Suprapubic skin (tissue), 4 donors: ENCODE measurements at places on chromosomes 12 and 14. TPM values are rescaled to one million over a fixed set of nuclear protein-coding genes. Genes with fewer than 3 reads are reported as not detected.
A peak's percentile ranks its signal among the peaks of the same experiment; 100 is the strongest.

GRCh38 chr12:102061096-102061559, 663 bp downstream of the WASHC3 start:
- no peak for DNase-seq

GRCh38 chr12:108642269-108642870, 8.7 kb upstream of the SELPLG start:
- peak; percentile 35 for DNase-seq

DNA sequence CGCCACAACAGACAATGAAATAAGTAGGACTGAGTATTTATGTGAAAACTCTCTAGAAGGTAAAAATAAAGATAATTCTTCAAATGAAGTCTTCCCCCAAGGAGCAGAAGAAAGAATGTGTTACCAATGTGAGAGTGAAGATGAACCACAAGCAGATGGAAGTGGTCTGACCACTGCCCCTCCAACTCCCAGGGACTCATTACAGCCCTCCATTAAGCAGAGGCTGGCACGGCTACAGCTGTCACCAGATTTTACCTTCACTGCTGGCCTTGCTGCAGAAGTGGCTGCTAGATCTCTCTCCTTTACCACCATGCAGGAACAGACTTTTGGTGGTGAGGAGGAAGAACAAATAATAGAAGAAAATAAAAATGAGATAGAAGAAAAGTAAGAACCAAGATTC, 82.7 kb downstream of the VEZT start:
- no peak for DNase-seq

GRCh38 chr12:131057722-131058515, 104.2 kb downstream of the ADGRD1 start:
- DNase-seq = peak; percentile 58

Gene HEBP1
- total RNA-seq = 37.4 TPM

Gene TSPAN31
- total RNA-seq = 32.3 TPM

DNA sequence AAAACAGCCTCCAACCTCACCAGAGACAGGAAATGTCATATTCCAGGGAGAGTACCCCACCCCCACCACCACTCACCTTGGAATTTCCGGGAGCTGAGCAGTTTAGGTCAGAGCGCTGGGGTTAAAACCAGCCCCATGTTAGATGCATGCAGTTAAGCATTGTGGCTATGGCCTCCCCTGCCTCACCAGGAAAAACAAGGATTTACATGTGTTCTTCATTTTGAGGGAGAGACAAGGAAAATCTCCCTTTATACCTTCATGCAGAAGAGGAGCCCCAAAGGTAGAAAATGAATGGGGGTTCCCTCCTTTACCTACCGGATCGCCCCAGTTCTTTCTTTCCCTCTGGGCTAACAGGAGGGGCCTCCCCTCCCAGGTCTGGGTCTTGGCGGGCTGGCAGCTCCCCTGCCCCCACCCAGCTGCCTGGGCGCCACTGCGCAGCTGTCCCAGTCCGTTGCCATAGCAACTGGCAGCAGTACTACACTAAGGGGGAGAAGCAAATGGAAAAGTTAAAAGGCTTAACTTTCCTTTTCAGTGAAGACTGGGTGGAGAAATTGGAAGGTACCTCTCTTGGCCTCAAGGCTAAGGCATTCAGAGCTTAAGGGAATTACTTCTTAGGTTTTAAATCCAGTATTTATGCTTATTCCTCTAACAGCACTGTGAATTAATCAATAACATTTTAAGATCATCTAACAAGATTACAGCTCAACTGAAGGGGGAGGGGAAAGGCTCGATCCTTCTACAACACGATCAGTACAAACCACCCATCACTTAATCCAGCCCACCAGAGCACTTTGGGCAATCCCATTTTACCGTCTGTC, 20.5 kb downstream of the CBX5 start:
- no peak for DNase-seq

DNA sequence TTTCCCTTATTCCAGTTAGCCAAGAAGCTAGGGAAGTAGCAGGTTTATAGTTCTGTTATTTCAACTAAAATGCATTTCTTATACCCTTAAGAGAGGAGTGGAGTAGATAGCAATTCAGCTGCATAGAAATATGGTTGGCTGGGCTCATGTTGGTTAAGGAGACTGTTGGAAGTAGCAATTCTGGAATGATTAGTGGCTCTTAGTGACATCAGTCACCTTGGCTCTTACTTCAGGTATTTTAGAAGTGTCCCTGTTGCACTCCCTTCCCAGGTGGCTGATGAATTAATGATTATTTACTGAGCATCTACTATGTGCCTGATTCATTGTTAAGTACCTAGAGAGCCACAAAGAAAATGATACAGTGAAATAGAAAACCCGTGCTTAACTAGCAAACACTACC, 128.1 kb downstream of the MGST1 start:
- DNase-seq = no peak

Gene RNU4-1
- not detected for total RNA-seq

Gene MMP19
- total RNA-seq = 4.6 TPM

Gene COL2A1
- not detected for total RNA-seq

DNA sequence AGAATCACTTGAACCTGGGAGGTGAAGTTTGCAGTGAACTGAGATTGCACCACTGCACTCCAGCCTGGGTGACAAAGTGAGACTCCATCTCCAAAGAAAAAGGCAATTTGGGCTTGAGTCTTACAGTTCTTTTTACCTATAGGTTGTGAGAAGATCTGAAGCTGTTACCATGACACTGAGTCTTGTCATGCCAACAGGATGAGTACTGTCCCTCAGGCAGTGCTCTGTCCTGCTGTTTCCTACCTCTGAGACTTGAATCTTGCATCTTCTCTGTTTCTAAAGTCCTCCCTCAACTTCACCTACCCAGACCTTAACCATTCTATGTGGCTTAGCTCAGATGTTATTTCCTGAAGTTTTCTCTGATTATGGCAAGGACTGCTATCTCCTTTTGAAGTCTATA, 400.8 kb upstream of the PRICKLE1 start:
- no peak for DNase-seq

- DNase-seq = no peak
These were observed at the start of gene NAV3 for GRCh38 chr12:77830583-77831351. NAV3 (plus strand) TSS chr12:77830894; CDS start chr12:77831462, 568 bp downstream.

Gene CCDC197
- total RNA-seq = not detected

- no peak for DNase-seq
These were observed 75.9 kb upstream of the RGS6 start for GRCh38 chr14:71856199-71856919.

GRCh38 chr14:74983343-74983742, 19.4 kb upstream of the EIF2B2 start:
- DNase-seq = no peak

GRCh38 chr14:92724516-92725340, 23.7 kb downstream of the LGMN start:
- DNase-seq = no peak

DNA sequence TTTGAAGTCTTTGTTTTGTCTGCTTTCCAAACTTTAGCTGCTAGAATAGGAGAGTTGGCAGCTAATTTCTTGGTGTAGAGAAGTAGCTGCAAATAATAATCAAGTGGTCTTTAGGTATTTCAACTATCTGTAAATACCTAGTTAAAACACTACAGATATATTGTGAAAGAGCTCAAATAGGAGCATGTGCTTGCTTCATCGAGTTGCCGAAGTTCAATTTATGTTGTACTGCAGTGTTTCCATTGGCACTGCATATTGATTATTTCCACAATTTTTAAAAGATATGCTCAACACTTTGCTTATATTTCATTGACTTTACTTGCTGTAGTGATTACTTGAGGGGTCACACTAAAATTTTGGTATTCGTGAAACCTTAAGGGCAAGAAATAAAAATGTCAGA, 131.6 kb upstream of the BMP4 start:
- no peak for DNase-seq

- no peak for DNase-seq
These were observed 3.2 kb downstream of the CFL2 start for GRCh38 chr14:34711169-34711568.

DNA sequence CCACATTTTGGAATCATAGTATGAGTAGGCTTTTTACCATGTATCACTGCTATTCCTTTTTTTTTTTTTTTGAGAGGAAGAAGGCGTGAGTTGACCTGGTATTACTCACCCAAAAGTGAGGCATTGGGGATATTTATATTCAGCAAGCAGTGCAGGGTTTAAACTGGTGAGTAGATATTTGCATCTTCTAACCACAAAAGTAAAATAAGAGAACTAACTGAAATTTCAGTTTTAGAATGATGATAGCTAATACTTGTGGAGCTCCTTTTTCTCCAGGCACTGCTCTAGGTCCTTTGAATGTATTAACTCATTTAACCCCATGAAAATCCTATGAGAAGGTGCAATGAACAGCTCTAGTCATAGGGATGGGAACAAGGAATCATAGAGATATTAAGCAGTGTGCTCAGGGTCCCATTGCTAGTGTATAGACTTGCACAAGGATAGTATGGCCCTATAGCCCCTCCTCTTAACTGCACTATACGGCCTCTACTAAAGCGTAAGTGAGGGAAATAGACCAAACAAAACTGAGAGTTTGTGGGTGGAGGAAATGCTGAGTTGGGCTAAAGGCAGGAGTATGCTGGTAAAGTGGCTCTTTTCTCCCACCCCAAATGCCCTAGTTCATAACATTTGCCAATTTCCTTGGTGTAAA, 104.3 kb upstream of the MAX start:
- DNase-seq = no peak

- DNase-seq = no peak
These were observed 3.6 kb upstream of the RCOR1 start for GRCh38 chr14:102588821-102589220.

DNA sequence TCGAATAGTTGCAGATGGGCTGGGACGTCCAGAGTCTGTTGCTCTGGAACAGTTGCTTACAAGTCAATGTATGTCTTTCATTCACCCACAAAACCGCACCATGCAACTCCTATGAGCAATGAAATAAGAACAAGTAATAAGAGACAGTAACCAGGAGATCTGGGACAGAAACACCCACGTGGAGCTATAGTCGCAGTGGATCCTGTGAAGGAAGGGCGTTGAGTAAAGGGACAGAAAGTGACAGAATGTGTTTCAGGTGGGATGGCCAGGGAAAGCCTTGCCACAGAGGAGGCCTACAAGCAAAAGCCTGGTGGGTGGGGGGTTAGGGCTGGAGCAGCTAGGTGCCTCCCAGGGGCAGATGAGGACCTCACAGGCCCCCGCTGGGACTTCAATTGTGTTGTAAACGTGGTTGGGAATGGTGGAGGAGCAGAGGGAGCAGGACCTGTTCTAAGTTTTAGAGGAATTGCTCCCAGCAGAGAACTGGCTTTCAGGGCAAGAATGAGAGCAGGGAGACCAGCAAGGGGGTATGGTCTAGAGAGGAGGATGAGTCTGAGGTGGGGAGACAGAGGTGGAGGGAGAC, 86.7 kb upstream of the FZD10 start:
- no peak for DNase-seq

DNA sequence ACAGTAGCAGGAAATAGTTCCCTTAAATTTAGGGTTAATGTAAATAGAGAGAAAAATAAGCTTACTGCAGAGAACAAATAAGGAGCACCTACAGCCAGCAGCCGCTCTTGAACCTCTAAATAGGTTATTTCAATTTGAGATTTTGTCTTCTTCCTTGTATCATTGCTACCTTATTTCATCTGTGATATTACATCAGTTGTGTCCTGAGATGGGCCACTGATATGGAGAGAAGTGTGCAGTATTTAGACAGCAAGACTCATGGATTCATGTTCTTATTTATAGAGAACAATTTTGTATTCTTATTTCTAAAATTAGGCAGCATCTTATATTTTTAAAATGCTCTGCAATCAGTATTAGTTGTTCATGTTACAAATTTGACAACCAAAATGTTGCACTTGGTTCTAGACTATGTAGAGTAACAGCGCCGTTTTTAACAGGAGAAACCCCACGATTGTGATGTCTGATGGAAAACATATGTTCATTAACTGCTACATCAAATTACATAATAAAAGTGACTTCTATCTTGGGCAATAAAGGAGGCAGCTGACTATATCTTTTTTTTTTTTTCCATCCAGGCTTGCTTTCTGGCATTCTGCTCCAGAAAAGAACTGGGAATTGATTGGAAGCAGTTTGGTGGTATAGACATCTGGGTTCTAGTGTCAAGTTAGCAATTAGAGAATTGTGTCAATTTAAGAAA, 117.9 kb downstream of the CAND1 start:
- no peak for DNase-seq

DNA sequence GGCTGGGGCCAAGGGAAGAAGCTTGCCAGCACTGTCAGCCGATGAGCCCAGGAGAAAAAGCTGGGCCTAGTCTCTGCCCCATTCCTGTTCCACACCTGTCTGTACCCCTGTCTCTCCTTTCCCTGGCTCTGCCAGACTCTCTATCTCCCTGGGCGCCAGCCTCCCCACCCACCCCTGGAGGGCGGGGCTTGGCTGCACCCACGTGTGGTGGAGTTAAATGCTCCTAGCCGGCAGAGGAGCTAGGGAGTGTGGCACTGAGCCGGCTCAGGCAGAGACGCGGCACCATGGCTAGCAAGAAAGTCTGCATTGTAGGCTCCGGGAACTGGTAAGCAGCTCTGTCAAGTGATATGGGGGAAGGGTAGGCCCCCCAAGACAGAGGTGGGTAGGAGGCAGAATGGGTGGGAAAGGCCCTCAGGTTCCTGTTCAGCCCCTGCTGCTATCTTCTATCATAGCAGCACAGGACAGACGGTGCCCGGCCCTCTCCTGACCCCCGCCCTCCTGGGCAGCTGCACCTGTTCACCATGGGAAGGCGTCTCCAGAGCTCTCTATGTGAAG, at the start of gene GPD1:
GPD1 (plus strand) TSS at position 242 of the 555 bp plus-strand sequence; CDS start at position 285, 43 bp downstream.
- no peak for DNase-seq

DNA sequence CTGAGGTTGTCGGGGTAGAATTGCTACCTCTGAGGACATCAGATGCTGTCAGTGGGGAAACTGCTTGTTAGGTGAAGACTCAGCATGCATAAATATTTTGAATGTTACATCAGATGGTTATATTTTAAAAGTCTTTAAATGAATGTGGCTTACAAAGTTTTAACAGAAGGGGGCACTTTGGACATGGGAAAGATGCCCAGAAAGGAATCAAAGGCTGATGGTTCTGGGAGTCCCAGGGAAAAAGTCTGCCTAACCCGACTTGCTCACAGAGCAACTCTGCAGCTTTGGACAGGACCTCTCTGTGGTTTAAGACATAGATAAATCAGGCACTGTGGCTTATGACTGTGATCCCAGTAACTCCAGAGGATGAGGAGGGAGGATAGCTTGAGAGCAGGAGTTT, 474.9 kb downstream of the ATP23 start:
- DNase-seq = no peak
